ENCODE measurements at places on chromosomes 3 and 15. TPM values are rescaled to one million over a fixed set of nuclear protein-coding genes. Genes with fewer than 3 reads are reported as not detected.

GPR15 gene
- polyA plus RNA-seq = 0.24 TPM

MYL3 gene
- polyA plus RNA-seq = 6.7 TPM

MCTP2 gene
- 18.7 TPM for polyA plus RNA-seq

FAM3D gene
- 6.2 TPM for polyA plus RNA-seq

SNX33 gene
- 16.6 TPM for polyA plus RNA-seq

MKRN3 gene
- polyA plus RNA-seq = 0.91 TPM

MTMR10 gene
- 26.8 TPM for polyA plus RNA-seq

CTXN2 gene
- 0.10 TPM for polyA plus RNA-seq

TRH gene
- polyA plus RNA-seq = 0.16 TPM

LEKR1 gene
- 2.2 TPM for polyA plus RNA-seq

C3orf85 gene
- polyA plus RNA-seq = 95.5 TPM

CYP8B1 gene
- 0.75 TPM for polyA plus RNA-seq

LRCH3 gene
- polyA plus RNA-seq = 40.6 TPM

DNA sequence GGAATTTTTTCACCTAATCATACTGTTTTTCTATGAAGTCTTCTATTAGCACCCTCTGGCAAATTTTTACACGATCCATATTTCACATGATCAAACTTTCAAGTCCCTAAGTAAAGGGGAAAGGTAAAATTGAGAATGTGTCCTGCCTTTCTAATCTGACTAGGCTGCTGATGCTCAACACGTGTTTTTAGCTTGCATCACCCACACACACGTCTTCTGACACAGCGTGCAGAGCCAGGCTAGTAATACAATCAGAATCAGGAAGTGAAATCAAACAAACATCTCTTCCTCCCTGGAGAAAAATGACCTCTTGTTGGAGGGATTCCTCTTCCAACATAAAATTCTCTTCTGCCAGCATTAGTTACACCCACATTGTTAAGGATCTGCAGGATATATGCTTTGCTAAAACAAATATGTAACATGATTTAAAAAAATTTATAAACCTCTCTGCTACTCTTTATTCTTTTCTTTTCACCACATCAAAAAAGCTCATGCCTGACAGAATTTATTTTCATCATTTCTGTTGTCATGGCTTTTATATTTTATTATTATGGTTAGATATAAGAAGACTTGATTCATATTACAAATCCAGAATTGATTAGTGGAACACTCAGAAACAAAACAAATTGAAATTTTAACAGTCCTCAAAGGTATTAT, 122.4 kb downstream of the RAP2B start:
- no peak for DNase-seq

DNA sequence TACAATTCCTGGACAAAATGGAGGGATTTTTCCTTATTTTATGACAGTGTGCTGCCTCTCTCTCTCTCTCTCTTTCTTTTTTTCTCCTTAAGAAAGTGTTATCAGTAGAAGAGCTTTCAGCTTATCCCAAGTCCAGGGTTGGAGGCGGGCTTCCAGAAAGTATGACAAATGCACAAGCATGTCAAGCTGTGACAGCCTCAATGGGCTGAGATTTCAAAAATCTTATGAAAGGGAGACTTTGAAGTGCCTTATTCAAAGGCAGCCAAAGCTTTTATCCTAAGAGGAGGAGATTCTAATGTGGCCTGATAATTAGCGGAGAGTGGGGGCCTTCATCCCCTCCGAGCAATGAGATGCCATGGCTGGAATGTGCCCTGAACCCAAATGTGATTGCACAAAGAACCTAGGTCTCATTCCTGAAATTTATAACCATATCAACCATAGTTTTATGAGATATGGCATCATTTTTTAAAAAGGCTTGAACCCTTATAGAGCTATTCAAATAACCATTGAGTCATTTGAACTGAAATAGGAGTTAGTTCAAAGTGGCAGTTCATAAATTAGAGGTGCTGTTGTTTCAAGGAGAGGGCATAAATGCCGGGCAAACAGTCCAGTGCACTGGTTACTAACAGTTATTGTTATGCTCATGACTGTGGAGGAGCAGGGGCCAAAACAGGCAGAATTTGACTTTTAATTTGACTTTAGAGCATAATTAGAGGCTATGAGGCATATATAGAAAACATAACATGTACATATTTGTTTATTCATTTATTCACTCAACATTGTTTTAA, 261.6 kb upstream of the THRB start:
- DNase-seq = no peak
- no peak overlapping the region for H3K4me3 ChIP-seq
- H3K27me3 ChIP-seq = peaks cover 8% of the 10 kb centered on the region

GRCh38 chr3:144039661-144040060, 68.0 kb downstream of the DIPK2A start:
- no peak overlapping the region for H3K27ac ChIP-seq
- DNase-seq = no peak
- no peaks in the 10 kb centered on the region for H3K36me3 ChIP-seq
- H3K4me3 ChIP-seq = no peak overlapping the region
- H3K27me3 ChIP-seq = no peaks in the 10 kb centered on the region
- H3K4me1 ChIP-seq = no peaks in the 10 kb centered on the region

GRCh38 chr3:123817413-123817812, 66.7 kb downstream of the MYLK start:
- H3K4me1 ChIP-seq = peaks cover 9% of the 10 kb centered on the region
- no peaks in the 10 kb centered on the region for H3K27me3 ChIP-seq
- H3K4me3 ChIP-seq = no peak overlapping the region
- H3K36me3 ChIP-seq = no peaks in the 10 kb centered on the region
- no peak overlapping the region for H3K27ac ChIP-seq

DNA sequence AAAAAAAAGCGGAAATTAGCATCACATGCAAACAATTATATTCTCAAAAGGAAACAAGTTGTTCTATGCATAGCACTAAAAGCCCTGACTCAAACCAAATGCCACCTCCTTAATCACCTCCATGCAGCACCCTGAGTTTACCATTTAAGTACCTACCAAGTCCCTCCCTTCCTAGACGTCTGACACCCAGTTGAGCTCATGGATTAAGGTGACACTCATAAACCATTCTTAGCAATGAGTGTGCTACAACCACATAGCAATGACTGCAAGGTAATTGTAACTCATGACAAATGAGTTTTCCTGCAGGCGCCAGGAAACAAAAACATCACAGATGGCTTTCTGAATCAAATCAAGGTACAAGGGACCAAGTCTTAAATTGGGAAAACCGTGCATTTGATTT, 32.0 kb downstream of the WWTR1 start:
- no peaks in the 10 kb centered on the region for H3K27me3 ChIP-seq
- DNase-seq = no peak
- H3K27ac ChIP-seq = no peak overlapping the region
- H3K4me1 ChIP-seq = no peaks in the 10 kb centered on the region
- H3K36me3 ChIP-seq = no peaks in the 10 kb centered on the region
- H3K4me3 ChIP-seq = no peak overlapping the region

GRCh38 chr3:48563382-48563918, at the start of gene UCN2:
Gene UCN2, minus strand, starts transcription at chr3:48563781. Its CDS starts 657 bp downstream, at chr3:48563124.
- H3K36me3 ChIP-seq = peaks cover 4% of the 10 kb centered on the region
- H3K27ac ChIP-seq = no peak within 1 kb of the TSS
- H3K27me3 ChIP-seq = no peaks in the 10 kb centered on the region
- H3K4me3 ChIP-seq = no peak within 1 kb of the TSS
- DNase-seq = no peak
- peaks cover 2% of the 10 kb centered on the region for H3K4me1 ChIP-seq

- no peaks in the 10 kb centered on the region for H3K27me3 ChIP-seq
- DNase-seq = no peak
- H3K27ac ChIP-seq = no peak overlapping the region
- peaks cover 13% of the 10 kb centered on the region for H3K36me3 ChIP-seq
Observed at GRCh38 chr15:83153288-83153687, 45.8 kb downstream of the TM6SF1 start.

- no peak overlapping the region for H3K27ac ChIP-seq
- H3K4me3 ChIP-seq = no peak overlapping the region
- no peaks in the 10 kb centered on the region for H3K36me3 ChIP-seq
- no peaks in the 10 kb centered on the region for H3K27me3 ChIP-seq
Observed at GRCh38 chr3:70053293-70053692, 53.8 kb downstream of the SAMMSON start.

- peaks cover 4% of the 10 kb centered on the region for H3K27me3 ChIP-seq
- H3K4me3 ChIP-seq = no peak overlapping the region
- DNase-seq = no peak
- H3K36me3 ChIP-seq = no peaks in the 10 kb centered on the region
- H3K4me1 ChIP-seq = no peaks in the 10 kb centered on the region
Observed at GRCh38 chr3:10599444-10599843, 94.1 kb upstream of the ATP2B2 start.

DNA sequence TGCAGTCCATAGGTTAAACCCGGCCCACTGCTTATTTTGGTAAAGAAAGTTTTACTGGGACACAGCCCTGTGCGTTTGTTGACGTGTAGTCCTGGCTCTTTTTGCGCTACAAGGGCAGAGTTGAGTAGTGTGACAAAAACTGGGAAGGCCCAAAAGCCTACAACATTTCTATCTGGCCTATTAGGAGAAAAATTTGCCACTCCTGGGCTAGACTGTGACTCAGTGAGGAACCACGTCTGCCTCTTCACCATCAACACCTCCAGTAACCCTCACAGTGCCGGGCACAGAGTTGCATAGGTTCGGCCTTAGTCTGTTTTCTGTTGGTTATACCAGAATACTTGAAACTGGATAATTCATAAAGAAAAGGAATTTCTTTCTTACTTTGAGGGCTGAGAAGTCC, 110.3 kb downstream of the TOP2B start:
- no peak overlapping the region for H3K4me3 ChIP-seq
- DNase-seq = no peak
- no peak overlapping the region for H3K27ac ChIP-seq
- no peaks in the 10 kb centered on the region for H3K36me3 ChIP-seq
- no peaks in the 10 kb centered on the region for H3K27me3 ChIP-seq
- no peaks in the 10 kb centered on the region for H3K4me1 ChIP-seq

DNA sequence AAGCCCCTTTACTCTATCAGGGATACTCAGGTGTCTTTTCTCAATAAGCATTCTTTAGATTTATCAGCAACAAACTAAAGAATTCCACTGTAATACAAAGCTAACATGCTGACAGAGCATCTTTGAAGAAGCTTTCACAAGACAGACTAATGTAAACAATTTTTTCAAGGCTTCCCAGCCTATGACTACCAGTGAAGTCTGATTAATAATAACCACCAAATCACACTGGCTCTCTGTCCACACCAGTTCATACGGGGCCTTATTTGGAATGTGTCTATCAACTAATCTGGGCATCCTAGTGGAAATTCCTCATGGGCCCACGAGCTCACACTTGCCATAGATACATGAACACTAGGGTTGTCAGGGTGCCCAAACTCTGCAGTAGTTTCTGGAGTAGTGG, 84.5 kb downstream of the EFL1 start:
- no peaks in the 10 kb centered on the region for H3K4me1 ChIP-seq
- peak; percentile 18 for DNase-seq
- H3K27ac ChIP-seq = no peak overlapping the region
- H3K36me3 ChIP-seq = peaks cover 9% of the 10 kb centered on the region
- no peaks in the 10 kb centered on the region for H3K27me3 ChIP-seq

DNA sequence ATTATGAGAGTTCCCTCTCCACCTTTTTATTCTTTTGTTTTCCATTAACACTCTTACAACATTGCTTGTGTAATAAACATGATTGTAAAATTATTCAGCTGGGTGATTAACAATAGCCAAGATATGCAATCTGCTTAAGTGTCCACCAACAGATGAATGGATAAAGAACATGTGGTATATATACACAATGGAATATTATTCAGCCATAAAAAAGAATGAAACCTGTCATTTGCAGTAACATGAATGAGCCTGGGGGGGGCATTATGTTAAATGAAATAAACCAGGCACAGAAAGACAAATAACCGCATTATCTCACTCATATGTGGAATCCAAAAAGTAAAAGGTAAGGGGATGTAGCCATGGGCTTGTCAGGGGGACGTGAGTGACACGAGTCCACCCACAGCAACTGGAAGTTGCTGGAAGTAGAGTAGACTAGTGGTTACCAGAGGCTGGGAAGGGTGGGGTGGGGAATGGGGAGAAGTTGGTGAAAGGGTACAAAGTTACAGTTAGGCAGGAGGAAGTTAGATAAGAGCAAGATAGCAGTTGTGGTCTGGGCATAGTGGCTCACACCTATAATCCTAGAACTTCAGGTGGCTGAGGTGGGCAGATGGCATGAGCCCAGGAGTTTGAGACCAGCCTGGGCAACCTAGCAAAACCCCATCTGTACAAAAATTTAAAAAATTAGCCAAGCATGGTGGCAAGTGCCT, 28.7 kb upstream of the CD47 start:
- DNase-seq = no peak
- no peaks in the 10 kb centered on the region for H3K36me3 ChIP-seq
- no peak overlapping the region for H3K4me3 ChIP-seq
- no peak overlapping the region for H3K27ac ChIP-seq
- no peaks in the 10 kb centered on the region for H3K27me3 ChIP-seq

DNA sequence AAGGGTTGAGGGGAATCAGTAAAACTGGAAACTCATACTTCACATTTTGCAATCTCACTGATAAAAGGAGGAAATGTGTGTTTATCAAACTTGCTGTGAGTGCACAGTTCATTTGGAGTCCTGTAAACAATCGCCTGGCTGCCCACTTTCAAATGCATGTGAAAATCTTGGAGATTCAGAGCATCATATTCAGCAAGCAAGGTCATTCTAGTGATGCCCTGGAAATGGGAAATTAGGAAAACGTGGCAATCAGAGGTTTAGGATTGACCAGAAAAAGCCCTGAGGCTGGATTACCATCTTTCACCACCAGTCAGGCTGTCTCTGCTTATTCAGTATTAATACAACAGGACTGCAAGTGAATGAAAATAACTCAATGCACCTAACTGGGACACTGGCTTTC, 23.9 kb downstream of the DPH6 start:
- no peak overlapping the region for H3K4me3 ChIP-seq
- H3K27me3 ChIP-seq = no peaks in the 10 kb centered on the region
- H3K27ac ChIP-seq = no peak overlapping the region
- DNase-seq = no peak
- no peaks in the 10 kb centered on the region for H3K36me3 ChIP-seq

GRCh38 chr15:76134537-76134936, 74.8 kb downstream of the TMEM266 start:
- no peak overlapping the region for H3K4me3 ChIP-seq
- H3K36me3 ChIP-seq = no peaks in the 10 kb centered on the region
- no peak for DNase-seq

- H3K27me3 ChIP-seq = no peaks in the 10 kb centered on the region
- DNase-seq = no peak
- no peak overlapping the region for H3K4me3 ChIP-seq
- no peaks in the 10 kb centered on the region for H3K36me3 ChIP-seq
- H3K27ac ChIP-seq = no peak overlapping the region
Observed at GRCh38 chr3:121913305-121913990, 19.2 kb downstream of the SLC15A2 start.

DNA sequence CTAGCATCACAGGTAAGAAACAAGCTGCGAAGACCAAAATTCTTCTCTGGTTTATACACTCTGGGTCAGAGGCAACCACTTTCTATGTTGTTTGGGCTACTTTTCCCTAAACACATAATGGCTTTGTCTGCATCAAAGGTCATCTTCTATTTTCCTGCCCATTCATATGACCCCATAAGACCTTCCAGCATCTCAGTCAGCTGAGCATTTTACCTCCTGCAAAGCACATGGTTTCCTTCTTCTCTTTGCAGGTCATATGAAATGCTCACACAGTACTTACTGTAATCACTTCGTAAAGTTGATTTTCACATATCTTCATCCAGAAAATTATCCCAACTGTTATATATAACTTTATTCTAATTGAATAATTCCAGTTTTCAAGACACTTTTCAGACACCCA, 34.8 kb downstream of the LIPC start:
- H3K36me3 ChIP-seq = no peaks in the 10 kb centered on the region
- H3K27ac ChIP-seq = no peak overlapping the region
- no peak overlapping the region for H3K4me3 ChIP-seq
- H3K4me1 ChIP-seq = peaks cover 24% of the 10 kb centered on the region
- H3K27me3 ChIP-seq = no peaks in the 10 kb centered on the region
- no peak for DNase-seq

- H3K4me3 ChIP-seq = no peak overlapping the region
- no peaks in the 10 kb centered on the region for H3K27me3 ChIP-seq
- H3K36me3 ChIP-seq = no peaks in the 10 kb centered on the region
- no peak for DNase-seq
- no peak overlapping the region for H3K27ac ChIP-seq
Observed at GRCh38 chr3:171954690-171955383, 84.5 kb upstream of the FNDC3B start.

Data from large intestine (tissue), 12 donors.